ENCODE measurements at places on chromosomes 7 and 10. TPM values are rescaled to one million over a fixed set of nuclear protein-coding genes. Genes with fewer than 3 reads are reported as not detected.

GRCh38 chr10:93071177-93071472 lies 2.6 kb upstream of the CYP26A1 start:
- no peak for DNase-seq

DNA sequence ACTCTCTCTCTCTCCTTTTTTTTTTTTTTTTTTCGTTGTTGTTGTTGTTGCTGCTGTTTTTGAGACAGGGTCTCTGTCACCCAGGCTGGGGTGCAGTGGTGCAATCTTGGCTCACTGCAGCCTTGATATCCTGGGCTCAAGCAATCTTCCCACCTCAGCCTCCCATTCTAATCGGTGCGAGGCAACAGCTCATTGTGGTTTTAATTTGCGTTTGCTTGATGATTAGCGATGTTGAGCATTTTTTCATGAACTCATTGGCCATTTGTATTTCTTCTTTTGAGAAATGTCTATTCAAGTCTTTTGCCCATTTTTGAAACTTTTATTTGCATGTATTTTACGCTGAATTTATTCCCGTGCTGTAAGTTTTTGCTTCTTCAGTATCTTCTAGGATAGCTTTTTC lies 13.3 kb upstream of the ZC3HAV1L start:
- DNase-seq, result no peak

- DNase-seq, result no peak
These were observed 16.6 kb downstream of the FBH1 start for GRCh38 chr10:5906651-5907050.

DNA sequence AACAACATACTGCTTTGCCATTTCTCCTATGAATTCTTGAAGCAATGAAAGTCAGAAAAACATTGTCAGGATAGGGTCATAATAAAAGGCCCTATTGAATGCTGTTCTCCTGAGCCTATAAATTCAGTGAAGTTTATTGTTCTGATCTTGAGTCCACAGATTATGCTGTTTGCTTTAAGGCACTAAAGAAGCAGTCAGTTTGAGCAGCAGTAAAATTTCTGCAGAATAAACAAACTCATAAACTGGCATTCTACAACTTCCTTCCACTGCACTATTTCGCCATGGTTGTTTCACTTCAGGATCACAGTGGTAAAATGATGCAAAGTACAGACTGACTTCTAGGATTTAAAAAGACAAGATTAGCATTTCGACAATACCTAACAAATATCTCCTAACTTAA lies 503.2 kb downstream of the SH2D4B start:
- no peak for DNase-seq

DNA sequence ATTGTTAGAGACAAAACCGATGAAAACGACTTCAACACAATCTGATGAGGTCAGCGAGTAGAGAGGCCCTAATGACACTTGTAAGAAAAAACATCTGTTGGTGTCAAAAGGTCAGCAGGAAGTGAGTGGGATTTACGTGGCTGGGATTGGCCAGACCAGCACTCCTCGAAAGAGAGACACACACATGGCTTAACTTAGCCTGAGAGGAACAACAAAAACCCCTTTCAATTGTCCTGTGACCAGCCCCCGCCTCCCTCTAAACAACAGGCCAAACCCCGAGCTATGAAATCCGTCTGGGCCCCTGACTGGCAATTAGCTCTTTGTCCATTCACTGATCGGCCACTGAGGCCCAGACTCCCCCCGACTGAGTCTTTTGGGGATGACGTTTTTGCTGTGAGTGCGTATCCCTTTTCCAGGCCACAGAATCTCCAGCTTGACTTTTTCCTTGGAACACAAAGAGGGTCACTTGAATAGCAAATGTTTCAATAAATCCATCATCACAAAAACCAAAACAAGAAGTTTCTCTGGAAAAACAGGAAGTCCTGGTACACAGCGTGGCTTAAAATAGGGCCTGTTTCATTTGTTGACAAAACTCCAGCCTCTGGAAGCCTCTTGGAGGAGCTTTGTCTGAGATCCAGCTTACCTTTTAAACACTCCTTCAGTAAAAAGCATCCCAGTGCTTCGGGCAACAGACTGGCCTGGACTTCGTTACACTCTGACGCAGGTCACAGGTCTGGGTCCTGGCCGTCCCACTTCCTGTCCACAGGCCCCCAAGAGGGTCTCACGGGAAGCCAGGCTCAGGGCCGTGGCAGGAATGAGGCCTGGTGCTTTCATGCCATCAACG lies 103.0 kb downstream of the CTBP2 start:
- DNase-seq, result no peak

DNA sequence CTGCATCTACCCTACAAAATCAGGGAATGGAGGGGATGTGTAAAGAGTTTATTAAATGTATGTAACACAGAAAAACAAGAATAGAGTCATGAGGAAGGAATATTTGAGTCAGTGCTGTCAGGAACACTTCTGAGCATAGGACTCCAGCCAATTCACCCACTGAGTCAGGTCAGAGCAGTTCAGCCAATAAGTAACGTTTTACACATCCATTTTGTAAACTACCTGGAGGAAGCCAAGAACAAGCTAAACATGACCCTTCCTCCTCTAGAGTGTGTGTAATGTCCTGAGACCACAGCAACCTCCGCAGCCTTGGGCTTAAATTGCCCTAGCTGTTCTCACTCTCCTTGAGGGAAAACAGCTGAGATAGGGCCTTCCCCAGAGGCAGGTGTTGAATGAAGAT lies 691.5 kb upstream of the LRRN3 start:
- DNase-seq, result no peak

DNA sequence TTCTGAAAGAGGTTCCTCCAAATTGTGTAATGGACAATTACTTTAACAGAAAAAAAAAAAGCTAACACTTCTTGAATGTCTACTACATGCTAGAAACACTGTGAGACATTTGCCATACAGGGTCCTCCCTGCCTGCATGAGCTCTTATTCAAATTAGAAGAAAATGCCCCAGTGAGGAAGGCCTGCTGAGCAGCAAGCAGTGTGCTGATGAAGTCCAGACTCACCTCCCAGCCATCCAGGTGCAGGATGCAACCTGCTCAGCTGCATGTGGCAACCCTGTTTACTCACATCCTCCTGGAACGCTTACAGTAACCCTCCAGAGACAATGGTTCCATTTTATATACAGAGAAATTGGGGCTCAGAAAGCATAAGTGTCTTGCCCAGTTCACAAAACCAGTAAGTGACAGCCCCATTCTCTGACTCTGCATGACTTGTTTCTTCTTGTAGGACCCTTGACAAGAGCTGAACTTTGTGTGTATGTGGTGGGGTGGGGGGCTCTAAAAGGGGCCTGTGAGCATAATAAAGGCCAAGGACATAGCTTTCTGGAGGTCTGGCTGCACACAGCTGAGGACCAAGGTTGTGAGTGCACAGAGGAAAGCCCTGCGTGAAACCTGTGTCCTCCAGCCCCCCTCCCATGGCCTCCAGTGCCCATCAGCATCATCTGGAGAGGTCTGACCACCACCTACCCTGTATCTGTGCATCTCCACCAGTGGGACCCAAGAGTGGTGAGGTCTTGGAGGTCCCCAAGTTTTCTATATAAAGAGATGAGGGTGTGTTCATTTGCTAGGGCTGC lies 387.8 kb downstream of the GRID1 start:
- peak; percentile 59 for DNase-seq

DNA sequence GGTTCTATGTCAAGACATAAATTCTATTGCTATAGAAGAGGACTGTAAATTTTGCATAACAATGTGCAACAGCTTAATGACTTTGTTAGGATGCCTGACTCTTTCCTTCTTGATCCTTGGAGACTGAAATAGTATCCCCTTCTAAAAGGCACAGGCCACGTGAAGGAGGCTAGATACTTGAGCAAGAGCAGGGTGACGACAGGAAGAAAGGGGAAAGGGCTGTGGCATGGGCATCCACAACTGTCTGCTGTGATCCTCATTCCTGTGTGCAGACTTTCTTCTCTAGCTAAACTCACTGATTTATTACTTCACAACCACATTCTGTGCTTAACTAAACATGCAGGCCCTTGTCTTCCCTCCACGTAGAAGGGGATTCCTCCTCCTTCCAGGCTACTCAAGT lies 1111.8 kb upstream of the C7orf33 start:
- no peak for DNase-seq

DNA sequence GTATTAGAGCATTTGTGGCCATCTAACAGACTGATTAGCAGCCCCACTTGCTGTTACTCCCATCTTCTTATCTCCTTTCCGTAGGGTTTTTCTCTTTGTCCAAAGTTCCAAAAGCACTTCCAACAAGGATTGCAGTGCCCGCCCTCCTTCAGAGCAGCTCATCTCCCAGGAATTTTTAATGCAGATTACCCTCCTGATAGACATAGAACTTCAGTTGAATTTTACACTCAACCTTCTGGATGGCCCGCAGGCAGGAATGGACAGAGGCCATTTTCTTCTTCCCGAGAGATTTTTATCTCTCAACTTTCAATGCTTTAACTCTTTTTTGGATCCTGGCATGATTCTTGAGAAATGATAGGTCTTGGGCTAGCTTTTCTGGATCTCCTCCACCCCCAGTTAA lies 23.3 kb downstream of the PRKG1 start:
- no peak for DNase-seq

GRCh38 chr10:59713196-59713821 lies 3.7 kb upstream of the SLC16A9 start:
- no peak for DNase-seq

- DNase-seq, result no peak
These were observed 9.6 kb downstream of the ZKSCAN5 start for GRCh38 chr7:99514050-99514449.

- DNase-seq, result no peak
These were observed 19.2 kb upstream of the EN2 start for GRCh38 chr7:155438777-155439176.

DNA sequence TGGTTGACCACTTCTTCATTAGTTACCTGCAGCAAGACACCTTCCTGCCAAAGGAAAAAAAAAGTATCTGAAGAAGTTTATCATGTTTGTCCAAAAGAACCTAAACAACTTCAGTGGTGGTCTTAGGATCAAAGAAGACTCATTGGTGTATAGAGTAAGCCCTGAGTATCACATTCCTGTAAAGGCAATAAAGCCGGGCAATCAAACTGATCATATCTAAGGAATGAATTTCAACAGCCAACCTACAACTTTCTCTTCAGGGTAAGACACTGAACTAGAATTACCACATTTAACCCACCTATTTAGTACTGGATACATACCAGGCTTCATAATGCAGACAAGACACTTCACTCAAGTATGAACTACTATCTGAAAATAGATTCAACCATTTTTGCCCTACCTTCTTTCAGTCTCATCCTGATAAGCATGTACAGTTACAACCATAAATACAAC lies 10.1 kb downstream of the HNRNPA2B1 start:
- DNase-seq, result no peak

DNA sequence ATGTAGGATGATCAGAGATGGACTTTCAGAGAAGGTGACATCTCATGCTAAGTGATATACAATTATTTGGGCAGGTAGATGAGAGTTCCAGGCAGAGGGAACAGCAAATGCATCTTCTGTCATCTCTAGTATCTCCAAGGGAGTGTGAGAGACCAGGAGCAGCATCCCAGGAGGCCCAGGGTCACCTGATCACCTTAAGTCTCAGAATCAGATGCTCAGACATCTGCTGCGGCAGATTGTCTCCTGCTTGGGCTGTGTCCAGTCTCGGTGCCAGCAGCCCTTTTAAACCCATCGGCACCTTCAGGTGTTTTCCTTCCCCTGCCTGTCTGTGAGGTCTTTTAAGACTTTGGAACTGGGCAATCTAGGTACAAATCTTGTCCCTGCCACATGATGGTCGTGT lies 690.6 kb downstream of the LRMDA start:
- DNase-seq, result no peak

DNA sequence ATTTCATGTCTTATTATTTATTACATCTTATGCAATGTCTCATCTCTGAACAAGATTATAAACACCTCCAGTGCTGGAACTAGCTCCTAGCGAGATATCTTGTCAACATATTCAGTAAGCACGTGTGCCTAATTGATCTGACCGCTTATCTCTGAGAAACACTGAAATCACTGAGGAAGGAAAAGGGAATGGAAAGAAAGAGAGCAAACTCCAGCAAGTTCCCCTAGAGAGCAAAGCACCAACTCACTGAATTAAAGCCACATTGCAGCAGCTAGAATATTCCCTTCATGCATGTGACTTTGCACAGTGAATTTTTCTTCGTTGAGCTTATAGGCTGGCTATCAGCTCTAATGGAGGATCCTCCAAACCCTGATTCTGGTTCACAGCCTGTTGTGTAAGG lies 177.1 kb upstream of the FRMD4A start:
- DNase-seq, result no peak

GRCh38 chr10:70730955-70731354 lies 54.2 kb downstream of the TBATA start:
- no peak for DNase-seq

DNA sequence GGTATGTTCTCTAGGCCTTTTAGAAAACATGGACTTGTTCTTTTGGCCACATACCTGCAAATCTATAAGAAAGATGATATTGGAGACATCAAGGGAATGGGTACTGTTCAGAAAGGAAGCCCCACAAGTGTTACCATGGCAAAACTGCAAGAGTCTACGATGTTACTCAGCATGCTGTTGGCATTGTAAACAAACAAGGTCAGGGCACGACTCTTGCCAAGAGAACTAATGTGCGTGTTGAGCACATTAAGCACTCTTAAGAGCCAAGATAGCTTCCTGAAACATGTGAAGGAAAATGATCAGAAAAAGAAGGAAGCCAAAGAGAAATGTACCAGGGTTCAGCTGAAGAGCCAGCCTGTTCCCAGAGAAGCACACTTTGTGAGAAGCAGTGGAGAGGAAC lies 37.1 kb downstream of the SDK1 start:
- no peak for DNase-seq

- DNase-seq, result no peak
These were observed 35.1 kb upstream of the C10orf67 start for GRCh38 chr10:23379686-23380085.

DNA sequence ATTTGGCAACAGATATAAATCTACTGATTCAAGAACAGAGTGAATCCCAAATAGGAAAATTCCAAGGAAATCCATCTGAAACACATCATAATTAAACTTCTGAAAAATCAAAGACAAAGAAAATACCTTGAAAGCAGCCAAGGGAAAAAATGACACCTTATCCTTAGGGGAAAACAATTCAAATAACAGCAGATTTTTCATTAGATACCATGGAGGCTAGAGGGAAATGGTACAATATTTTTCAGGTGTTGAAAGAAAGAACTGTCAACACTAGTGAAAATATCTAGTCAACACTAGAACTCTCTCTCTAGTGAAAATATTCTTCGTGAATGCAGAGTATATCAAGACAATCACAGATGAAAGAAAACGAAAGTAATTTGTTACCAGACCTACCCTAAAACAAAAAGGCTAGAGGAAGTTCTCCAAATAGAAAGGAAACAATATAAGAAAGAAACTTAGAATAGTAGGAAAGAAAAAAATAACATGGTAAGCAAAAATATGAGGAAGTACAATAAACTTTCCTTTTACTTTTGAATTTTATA lies 5.7 kb upstream of the FAM241B start:
- DNase-seq, result no peak

The FGL2 gene
- total RNA-seq, result not detected

The HOXA9 gene
- not detected for total RNA-seq

The NFKB2 gene
- 109 TPM for total RNA-seq

All from endodermal cell (in vitro differentiated cells).